ENCODE measurements at places on chromosomes 16 and 17.

DNA sequence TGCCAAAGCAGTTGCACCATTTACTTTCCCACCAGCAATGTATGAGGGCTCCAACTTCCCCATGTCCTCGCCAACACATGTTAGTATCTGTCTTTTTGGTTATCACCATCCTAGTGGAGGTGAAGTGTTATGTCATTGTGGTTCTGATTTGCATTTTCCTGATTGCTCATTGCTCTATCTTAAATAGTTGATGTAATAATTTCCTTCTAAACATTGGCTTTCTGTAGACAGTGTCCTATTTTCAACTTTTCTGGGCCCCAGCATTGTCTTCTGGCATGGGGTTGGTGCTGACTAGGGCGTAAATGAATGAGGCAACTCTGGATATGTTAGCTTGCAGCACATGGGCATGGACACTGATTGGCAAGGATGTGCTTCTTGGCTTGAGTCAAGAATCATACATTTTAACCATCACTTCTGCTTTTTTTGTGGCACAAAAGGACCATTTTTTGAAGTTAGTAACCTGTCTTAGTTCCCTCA lies 25.1 kb downstream of the PLCG2 start:
- no peak for DNase-seq

- DNase-seq, result no peak
Observed at GRCh38 chr16:30166202-30166902, 17.1 kb upstream of the CORO1A start.

DNA sequence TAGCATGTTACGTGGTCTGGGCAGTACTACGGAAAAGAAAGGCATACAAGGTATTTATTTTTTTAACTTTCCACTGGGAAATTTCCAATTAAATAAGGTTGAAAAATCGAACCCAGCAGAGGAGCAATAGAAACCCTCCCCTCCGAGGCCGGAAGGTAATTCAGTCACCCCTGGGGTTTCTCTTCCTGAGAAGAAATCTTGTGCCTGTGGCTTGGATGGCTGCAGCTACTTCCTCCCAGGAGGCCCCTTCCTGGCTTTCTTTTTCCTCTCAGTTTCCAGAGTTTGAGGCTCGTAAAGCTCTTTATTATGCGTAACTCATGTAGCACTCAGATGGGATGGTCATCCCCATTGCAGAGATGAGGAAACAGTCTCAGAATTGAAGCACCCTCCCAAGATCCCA lies 140.3 kb downstream of the ASIC2 start:
- DNase-seq, result no peak

GRCh38 chr16:55697867-55698266 lies 42.1 kb downstream of the SLC6A2 start:
- DNase-seq, result no peak

DNA sequence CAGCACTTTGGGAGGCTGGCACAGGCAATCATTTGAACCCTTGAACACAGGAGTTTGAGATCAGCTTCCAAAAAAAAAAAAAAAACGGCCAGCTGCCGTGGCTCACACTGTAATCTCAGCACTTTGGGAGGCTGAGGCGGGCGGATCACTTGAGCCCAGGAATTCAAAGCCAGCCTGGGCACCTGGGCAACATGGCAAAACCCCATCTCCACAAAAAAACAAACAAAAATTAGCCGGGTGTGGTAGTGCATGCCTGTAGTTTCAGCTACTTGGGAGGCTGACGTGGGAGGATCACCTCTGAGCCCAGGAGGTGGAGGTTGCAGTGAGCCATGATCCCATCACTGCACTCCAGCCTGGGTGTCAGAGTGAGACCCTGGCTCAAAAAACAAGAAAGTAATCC lies 39.0 kb downstream of the GRB2 start:
- DNase-seq, result no peak

DNA sequence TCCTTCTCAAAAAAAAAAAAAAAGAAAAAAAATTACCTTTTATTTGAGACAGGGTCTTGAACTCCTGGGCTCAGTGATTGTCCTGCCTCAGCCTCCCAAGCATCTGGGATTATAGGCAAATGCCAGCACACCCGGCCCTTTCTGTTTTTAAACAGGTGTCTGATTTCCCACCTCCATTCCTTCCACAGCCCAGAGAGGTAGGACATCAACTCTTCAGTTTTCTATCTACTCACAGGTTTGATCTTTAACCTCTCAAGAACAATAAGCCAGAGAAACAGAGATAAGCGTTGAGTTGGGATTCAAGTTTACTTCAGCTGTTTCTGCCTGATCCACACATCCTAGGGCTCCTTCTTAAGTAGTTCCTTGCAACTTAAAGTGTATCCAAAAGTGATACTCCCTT lies 41.5 kb upstream of the TEX2 start:
- DNase-seq, result no peak

- no peak for DNase-seq
Observed at GRCh38 chr16:86942151-86943051, 364.1 kb downstream of the FOXL1 start.

GRCh38 chr17:80233202-80233601 lies 13.0 kb downstream of the SLC26A11 start:
- no peak for DNase-seq

- no peak for DNase-seq
Observed at GRCh38 chr17:57477522-57478362, 221.4 kb downstream of the MSI2 start.

DNA sequence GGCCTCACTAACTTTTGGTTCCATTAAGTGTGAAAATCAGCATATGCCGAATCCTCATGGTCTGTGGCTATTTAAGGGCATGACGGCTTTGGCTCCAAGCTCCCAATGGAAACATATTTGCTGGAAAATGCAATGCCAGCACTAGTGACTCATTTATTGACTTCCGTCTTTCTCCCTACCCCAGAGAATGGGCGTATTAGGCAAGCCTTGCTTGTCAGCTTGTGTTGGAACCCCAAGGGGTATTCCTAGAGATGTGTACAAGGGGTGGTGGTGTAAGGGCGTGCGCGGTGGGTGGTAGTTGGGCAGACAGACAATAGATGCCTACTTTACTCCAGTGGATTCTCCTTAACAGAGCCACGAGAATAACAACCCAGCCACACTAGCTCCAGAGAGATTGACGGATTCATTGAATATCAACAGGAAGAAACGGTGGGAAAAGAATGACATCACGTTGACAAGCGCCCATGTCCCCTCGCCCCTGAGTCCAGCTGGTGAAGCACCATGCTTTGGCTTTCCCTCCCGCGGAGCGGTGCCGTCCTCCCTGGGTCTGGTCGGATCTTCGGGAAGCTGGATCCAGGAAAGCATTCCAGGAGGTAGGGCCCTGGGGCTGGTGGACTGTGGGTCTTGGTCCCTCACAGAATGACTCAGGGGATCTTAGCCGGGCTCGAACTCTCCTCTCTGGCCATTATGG lies 10.3 kb downstream of the CD300LB start:
- no peak for DNase-seq

GRCh38 chr16:87620201-87620495 lies 17.8 kb downstream of the JPH3 start:
- DNase-seq, result no peak

- no peak for DNase-seq
Observed at GRCh38 chr16:50677351-50677750, 3.8 kb downstream of the SNX20 start.

DNA sequence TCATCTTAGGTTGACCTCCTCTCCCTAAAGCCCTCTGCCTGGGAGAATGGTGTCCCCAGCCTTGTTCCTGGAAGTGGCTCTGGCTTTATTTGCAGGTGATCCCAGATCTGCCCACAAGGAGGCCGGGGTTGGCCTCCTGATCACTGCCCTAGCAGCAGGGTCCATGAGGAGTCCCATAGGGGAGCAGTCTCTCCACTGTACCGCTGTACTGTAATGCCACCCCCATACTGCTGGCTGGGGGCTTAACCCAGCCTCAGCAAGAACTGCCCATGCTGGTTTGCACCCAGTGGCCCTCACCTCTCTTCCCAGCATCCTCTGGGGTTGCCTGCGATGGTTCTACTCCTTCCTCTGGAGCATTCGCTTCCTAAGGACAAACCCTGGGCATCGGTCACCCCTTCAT lies 39.1 kb downstream of the PSME3IP1 start:
- no peak for DNase-seq

- DNase-seq, result no peak
Observed at GRCh38 chr16:11161439-11161838, 94.6 kb downstream of the SOCS1 start.

DNA sequence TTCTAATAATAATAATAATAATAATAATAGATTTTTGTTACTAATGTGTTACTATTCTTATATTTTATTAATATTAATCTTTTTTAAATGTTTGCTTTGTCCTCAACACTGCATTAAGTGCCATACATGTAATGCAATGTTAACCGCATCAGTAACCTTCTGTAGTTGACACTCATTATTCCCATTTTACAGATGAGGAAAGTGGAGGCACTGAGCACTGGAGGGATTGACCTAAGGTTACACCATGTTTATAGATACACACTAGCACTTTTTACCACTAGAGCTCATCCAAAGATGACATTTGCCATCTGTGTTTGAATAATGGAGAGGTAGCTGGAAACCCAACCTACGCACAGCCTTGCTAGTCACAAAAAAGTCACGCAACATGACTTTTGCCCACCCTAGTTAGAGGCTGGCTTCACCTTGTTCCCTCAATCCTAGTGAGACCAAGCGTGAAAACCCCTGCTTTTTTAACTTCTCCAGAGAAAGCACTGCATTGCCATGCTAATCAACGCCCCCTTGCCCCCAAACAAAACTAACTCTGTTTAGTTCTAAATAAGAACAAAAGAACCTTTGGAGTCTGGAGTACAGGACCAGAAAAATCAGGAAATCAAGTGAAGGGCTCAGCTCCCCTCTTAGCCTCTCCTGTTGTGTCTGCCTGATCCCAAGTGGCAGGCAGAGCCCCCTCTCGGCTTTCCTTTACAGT lies 2.3 kb downstream of the ARSG start:
- DNase-seq, result no peak

All from SW 1271 (cell line).